HFFc6 (cell line): ENCODE measurements at places on chromosomes 7 and 10. TPM values are rescaled to one million over a fixed set of nuclear protein-coding genes. Genes with fewer than 3 reads are reported as not detected.

DNA sequence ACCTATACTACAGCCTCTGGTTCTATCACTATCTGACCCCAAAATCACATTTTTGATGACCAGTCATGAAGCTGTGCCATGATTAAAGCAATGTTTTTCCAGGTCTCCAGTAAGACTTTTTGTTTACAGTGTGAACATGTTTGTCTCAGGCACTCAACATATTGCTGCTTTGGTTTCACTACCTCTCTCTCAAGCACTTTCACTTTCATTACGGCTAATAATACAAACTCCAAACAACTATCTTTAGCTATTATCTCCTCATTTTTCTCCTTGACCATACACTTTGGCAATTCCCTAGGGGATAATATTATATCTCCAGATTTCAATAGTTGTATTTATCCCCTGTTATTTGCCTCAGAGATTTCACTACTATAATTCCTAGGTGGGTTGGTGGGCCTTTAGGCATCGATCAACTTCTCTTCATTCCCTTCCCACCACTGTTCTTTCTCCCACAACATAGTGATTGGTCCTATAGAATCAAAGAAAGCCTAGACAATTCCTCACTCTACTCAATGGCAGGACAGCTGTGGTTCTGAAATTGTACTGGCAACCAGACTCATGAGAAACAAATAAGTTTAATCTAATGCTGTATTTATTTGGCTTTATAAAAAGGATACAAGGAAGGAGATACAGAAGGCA lies 261.4 kb upstream of the ZWINT start:
- no peak for DNase-seq

Gene ALOX5
- total RNA-seq = not detected in 2 replicates

GRCh38 chr10:110600487-110601101 lies 33.1 kb downstream of the SMC3 start:
- DNase-seq = peak; percentile 47

- peak; percentile 90 for DNase-seq
These were observed 86.3 kb downstream of the RNF216 start for GRCh38 chr7:5694912-5695726.

GRCh38 chr7:148325208-148325607 lies 265.4 kb upstream of the C7orf33 start:
- no peak for DNase-seq

Gene IGF2BP3
- 24.5 to 33.1 TPM (median 25.1 TPM) in 3 replicates for total RNA-seq

DNA sequence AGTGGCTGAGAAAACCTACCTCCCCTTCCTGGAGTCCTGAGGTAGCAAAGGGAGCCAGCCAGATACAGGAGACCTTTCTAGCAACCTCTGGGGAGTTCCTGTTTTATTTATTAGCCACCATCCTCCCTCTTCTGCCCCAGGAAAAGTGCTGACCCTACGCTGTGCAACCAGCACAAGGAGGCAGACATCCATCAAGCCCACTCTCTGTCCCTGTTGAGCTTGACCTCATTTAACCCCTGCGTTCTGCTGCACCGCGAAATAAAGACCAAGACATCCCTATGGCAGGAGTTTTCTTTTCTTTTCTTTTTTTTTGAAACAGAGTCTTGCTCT lies 25.3 kb upstream of the ANKRD2 start:
- DNase-seq = no peak

Gene HOXA13
- total RNA-seq = 13.1 to 14.4 TPM (median 13.9 TPM) in 3 replicates

Gene FANK1
- total RNA-seq = 0.22 to 1.3 TPM (median 1.1 TPM) in 3 replicates

GRCh38 chr7:70171369-70171920 lies 573.2 kb downstream of the AUTS2 start:
- no peak for DNase-seq

Gene TRIM8
- 122 to 148 TPM (median 132 TPM) in 3 replicates for total RNA-seq

DNA sequence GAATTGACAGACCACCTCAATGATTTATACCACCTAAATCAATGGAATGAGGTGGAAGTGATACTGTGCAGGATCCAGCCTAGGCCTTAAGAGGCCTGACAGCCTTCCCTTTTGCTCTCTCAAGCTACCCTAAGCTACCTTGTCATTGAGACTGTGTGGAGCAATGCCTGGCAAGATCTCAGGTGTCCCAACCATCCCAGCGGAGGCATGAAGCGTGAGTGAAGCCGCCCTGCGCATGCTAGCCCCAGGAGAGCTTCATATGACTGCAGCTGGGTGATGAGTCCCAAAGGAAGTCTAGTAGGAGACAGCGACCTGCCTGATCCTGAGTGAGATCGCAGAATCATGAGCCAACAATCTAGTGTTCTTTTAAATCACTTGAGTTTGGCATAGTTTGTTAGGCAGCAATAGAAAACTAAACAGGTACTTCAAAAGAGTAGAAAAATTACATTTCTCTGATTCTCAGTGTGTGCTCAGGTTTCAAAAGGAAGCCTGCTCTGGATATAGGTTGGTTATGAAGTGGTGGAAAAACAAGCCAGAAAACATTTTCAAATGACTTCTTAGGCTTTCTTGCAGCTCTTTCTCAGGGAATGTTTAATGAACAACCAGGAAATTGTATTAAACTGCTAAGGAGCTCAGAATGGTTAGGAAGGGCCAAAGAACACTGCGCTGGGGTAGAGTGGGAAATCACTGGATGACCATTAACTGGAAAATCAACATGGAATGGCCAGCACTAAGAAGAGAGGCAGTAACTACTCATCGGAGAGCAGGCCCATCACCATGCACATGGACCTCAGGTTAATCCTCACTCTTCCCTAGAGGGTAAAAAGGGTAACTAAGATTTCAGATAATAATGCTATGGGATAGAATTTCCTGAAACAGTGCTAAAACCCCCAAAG lies 535.2 kb downstream of the PHTF2 start:
- DNase-seq = no peak

Gene NFE2L3
- 2.3 to 6.5 TPM (median 5.7 TPM) in 3 replicates for total RNA-seq

DNA sequence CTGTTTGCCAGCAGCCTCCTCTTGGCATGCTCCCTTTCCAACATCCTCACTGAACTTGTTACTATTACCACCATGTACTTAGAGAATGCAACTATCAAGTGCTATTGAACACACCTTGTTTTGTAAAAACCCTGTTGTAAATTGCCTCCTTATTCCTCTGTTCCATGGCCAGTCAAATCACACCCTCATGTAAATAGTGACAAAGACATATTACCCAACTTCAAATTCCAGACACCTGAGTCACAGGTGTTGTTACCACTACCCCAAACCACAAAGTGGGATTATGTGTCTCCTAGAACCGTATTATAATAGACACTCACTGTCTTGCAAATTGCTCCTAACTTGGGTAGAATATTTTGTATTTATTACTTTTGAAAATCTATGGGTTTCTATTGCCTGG lies 263.2 kb upstream of the C7orf33 start:
- DNase-seq = no peak

DNA sequence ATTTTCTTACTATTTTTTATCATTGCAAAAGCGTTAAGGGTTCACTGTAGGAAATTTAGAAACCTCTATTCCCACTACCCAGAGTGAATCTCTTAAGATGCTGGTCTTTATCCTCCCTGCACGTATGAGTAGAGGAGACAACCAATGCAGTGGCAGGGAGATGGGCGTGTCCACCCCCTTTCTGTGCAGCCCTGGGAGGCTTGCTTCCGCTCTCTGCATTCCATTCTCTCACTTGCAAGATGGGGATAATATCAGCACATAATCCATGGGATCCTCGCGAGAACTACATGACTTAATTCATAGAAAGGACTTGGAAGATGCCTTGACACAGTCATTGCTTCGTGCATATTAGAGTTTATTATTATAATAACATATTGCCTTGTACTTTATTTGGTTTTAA lies 196.2 kb downstream of the KLF6 start:
- DNase-seq = no peak

Gene CCDC172
- total RNA-seq = not detected in 3 replicates

DNA sequence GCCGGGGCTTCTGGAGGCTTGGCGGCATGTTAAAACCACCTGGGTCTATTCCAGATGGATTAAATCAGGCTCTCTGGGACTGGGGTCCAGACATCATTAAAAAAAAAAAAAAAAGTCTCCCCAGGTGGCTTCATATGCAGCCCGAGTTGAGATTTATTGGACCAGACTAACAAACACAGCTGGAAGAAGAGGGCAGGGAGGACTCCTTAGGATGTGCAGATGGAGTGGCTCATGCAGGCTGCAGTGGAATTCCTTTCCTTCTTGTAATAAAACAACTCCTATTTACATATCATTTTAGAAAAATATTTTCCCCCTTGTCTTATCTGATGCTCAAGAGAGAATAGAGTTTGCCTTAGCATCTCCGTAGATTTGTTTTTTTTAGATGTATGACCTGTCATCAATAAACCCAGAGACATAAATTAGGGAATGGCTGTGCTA lies 238.1 kb downstream of the CAMK1D start:
- no peak for DNase-seq

Gene AKR1D1
- total RNA-seq = not detected in 3 replicates
